ENCODE measurements at places on chromosomes 3 and 15. TPM values are rescaled to one million over a fixed set of nuclear protein-coding genes. Genes with fewer than 3 reads are reported as not detected.

CDCP1 gene
- total RNA-seq, result 2.9 TPM

- no peak for DNase-seq
Measured at GRCh38 chr3:111794711-111795110, 64.4 kb upstream of the PHLDB2 start.

DNA sequence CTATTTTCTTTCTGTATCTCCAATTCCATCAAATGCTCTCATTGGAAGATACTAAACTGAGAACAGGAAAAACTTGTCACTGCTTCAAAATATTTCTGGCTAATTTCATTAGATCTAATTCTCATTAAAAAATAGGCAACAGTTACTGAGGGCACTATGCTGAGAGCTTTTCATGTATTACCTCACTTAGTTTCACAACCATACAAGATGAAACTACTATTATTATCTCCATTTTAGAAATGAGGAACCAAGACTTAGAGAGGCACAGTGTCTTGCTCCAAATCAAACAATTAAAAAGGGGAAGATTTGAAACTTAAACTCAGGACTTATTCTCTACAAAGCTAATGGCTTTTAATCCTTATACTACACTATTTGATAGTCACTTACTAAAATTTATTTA, 7.2 kb upstream of the OTOL1 start:
- DNase-seq, result no peak

DNA sequence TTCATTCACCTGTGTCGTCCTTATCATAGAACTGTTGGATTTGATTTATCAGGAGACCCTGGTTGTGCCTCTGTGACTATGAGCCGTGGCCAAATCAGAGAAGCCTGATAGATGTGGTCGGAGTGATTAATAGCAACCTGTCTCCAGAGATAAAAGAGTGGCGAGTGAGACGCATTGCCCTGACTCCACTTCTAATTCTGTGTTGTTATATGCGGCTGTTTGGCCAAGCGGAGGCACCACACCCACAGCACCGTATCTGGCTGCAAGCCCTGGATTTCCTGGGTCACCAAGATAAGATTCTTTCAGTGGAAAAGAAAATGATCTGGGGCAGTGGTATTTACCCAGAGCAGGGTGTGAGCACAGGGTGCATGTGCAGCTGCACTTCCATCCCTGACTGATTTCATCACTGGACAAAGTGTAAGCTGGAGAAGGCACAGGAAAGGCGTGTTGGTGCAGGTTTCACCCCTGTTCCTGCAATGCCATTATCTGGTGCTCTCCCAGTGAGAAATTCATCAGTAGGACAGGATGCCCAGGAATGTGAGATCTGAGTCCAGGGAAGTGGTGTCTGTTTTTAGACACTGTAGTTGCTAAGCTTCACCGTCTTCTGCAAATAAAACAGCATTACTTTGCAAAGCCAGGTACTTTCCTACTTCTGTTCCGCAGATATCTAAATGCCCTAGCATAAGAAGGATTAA, 84.6 kb downstream of the CD47 start:
- DNase-seq, result no peak

DNA sequence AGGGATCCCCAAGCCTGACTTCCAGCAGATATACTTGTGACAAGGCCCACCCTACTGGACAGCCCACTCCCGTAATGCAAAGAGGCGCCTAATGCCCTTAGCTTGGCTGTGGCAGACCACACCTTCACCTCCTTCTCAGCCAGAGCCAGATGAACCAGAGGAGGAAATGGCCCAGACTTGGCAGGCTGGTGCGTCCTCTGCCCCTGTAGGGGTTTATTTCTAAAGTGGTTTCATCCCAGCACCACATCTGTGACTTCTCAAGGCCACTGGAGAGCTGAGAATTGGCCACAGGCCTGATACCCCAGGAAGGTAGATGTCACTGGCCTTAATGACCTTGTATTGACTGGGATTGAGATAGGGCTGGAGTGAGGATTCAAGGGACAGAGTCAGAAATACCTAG, 29.5 kb downstream of the BOC start:
- no peak for DNase-seq

GRCh38 chr15:30997270-30997669, 5.8 kb upstream of the MTMR10 start:
- DNase-seq, result no peak

DNA sequence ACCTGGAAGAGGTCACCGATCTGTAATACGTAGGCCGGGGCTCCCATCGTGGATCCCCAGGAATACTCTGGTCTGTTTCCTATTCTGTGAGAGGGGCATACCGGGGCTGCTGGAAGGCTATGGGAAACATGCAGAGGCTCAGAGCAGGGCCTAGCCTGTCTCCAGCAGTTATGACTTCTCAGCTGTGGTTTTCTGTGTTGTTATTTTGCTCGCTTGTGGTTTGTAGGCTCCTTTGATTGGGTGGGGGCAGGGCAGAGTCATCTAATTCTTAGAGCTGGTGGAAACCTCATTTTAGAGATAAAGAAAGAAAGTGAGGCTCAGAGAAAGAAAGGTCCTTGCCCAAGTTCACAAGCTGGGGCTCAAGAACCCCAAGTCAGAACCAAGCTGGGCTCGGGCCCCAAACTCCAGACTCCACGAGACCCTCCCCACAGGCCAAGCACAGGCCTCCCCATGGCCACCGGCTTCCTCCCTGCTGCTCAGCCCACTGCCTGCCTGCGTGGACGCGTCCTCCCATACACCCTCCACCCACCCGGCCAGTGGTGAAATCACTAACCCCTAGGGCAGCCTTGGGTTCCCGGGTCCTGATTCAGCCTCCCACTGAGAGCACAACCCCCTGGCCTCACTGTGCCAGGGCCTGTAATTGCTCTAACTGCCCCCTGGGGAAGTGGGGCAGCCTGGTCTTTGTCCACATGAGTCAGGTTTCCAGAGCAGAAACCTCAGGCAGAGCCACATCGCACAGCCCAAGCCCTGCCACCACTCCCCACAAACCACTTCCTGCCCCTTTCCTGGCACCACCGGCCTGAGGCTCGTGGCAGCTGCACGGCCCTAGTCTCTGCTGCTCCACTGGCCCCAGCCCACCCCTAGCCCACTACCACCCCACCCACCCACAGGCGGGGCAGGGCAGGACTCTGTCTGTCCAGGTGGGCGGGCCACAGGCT, 270.8 kb downstream of the UACA start:
- DNase-seq, result no peak

- no peak for DNase-seq
Measured at GRCh38 chr3:117550766-117551165, 841.2 kb downstream of the TUSC7 start.

- DNase-seq, result no peak
Measured at GRCh38 chr3:195356151-195357086, 85.5 kb upstream of the XXYLT1 start.

DNA sequence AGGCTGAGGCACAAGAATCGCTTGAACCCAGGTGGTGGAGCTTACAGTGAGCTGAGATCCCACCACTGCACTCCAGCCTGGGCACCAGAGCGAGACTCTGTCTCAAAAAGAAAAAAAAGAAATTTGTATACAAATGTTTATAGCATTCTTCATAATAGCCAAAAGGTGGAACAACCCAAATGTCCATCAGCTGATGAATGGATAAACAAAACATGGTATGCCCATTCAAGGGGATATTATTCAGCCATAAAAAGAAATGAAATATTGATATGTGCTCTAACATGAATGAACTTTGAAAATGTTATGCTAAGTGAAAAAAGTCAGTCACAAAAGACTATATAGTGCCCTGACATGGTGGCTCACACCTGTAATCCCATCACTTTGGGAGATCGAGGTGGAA, 11.4 kb downstream of the LHFPL4 start:
- no peak for DNase-seq

- DNase-seq, result no peak
Measured at GRCh38 chr3:149547954-149548668, 73.6 kb downstream of the TM4SF4 start.

- DNase-seq, result no peak
Measured at GRCh38 chr3:72829701-72830100, 18.5 kb downstream of the SHQ1 start.
